ENCODE measurements at places on chromosomes 2 and 18.

- no peak for DNase-seq
Measured at GRCh38 chr18:58125183-58125582, 81.2 kb downstream of the NEDD4L start.

GRCh38 chr2:39715822-39716221, 50.1 kb downstream of the TMEM178A start:
- no peak for DNase-seq

GRCh38 chr18:59249199-59249774, 24.0 kb downstream of the RAX start:
- DNase-seq: peak; percentile 84

DNA sequence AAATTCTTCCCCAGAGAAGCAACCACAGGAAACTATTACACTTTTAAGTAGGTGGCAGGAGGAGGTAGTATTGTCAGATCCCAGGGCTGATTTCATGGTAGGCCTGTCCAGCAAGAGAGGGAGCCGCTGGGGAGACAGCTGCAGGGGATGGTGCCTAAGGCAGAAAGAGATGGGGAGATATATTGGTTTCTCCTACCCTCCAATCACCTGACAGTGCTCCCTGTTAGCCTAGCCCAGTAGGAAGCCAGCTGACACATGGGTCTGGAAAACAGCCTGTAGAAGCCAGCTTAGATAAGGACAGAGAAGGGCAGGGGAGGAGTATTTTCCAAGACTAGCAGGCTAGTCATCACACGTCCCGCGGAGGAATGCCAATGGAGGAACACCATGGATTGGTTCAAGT, 8.2 kb upstream of the SPOPL start:
- DNase-seq: no peak

Data from NCI-H2107 (cell line).